ENCODE measurements at places on chromosomes 1 and 21.

DNA sequence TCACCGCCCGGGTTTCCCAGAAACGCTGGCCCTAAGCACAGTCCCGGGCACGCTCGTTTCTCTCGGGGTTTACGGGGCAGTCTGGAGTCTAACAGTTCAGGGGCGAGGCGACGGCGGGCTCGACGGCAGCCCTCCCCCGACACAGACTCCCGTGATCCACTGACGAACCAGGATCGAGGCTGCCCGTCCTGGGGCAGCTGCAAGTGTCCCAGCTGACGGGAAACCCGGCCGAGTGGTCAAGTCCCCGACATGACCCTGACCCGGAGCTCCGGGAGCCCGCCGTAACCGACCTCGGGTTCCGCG lies 494 bp downstream of the UBE2J2 start:
- no peak for DNase-seq

DNA sequence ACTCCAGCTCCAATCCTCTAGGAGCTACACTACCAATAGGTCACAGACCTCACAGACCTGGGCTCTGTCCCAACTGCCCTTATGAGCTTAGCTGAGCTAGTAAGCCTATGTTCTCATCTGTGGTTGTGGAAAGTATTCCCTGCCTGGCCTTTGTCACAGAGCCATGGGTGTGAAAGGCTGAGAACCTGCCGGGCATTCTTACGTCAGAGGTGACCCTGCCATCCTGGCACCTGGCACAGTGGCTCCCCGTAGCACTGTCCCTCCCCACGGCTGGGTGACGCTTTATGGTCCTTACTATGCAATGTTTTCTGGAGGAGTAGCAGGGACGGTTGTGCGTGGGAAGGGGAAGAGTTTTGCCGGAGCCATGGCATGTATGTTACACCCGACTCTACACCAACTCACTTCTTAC lies 3.5 kb downstream of the TNFRSF1B start:
- no peak for DNase-seq

GRCh38 chr1:100188617-100189016 lies 10.6 kb upstream of the LRRC39 start:
- DNase-seq: peak; percentile 4

- no peak for DNase-seq
Observed at GRCh38 chr21:30434033-30434631, 4.1 kb downstream of the KRTAP13-4 start.

GRCh38 chr1:214067853-214068703 lies 80.3 kb downstream of the PROX1 start:
- DNase-seq: no peak

- DNase-seq: no peak
Observed at GRCh38 chr1:165052936-165053335, 303.6 kb downstream of the LMX1A start.

- no peak for DNase-seq
Observed at GRCh38 chr1:225500624-225501192, 72.9 kb upstream of the LBR start.

GRCh38 chr1:193592317-193592716 lies 405.9 kb upstream of the B3GALT2 start:
- no peak for DNase-seq

GRCh38 chr21:33032434-33033047 lies 6.8 kb downstream of the OLIG2 start:
- DNase-seq: no peak

DNA sequence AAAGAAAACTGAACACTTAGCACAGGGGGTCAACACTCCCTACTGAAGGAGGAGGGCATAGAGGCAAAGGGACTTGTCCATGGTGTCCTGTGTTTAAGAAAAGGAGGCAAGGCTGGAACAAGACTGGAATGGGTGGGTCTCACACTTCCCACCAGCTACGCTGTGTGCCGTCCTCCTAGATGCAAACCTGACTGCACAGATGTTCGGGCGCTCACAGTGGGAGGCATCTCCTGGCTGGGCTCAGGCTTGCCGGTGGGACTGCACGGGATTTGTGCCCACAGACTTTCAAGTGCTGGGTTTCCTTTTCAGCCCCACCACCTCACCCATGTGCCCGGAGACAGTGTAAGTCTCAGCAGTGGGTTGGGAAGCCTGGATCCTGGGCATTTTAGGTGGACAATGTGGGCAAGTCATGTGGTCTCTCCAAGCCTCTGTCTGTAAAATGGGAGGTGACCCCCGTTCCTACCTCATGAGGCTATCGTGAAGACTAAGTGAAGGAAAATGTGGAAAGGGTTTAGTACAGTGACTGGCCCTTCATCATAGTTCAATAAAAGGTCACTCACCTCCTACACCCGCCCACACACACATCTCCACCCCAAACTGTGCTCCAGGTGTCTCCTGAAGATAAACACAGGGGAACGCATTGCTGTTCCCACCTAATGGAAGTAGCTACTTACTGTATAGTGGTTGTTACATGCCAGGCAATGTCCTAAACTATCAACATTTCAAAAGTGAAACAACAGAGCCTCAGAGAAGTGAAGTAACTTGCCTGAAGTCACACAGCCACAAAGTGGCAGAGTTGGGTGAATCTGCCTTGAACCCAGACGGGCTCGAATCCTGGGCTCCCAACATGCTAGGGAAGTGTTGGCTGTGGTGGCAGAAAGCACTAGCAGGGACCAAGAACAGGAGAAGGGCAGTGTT lies 36.0 kb downstream of the ATP1A1 start:
- DNase-seq: no peak

DNA sequence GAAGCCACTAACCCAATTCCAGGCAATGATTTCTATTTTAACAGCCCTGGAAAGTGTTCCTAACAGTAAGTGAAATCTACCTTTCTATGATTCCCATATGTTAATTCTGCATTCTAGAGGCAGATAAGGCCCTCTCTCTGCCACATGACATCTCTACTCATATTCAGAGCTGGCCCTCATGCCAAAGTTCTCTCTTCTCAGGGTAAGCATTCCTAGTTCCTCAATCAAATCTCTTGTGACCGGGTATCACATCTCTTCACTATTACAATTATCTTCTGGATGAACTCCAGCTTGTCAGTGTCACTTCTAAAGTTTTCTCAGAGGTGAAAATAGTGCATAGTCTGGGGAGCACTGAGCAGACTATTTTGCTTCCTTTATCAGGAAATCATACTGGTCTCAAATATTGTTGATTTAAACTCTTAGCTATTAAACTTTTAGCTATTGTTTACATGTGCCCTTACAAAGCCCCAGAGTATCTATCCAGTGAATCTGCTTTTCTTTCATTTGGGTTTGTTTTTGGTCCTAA lies 66.4 kb upstream of the TNFSF18 start:
- DNase-seq: no peak

GRCh38 chr1:145845514-145846161 lies at the start of gene NUDT17:
Gene NUDT17, plus strand, starts transcription at chr1:145845630. Its CDS starts 11 bp downstream, at chr1:145845641.
- peak; percentile 70 for DNase-seq

DNA sequence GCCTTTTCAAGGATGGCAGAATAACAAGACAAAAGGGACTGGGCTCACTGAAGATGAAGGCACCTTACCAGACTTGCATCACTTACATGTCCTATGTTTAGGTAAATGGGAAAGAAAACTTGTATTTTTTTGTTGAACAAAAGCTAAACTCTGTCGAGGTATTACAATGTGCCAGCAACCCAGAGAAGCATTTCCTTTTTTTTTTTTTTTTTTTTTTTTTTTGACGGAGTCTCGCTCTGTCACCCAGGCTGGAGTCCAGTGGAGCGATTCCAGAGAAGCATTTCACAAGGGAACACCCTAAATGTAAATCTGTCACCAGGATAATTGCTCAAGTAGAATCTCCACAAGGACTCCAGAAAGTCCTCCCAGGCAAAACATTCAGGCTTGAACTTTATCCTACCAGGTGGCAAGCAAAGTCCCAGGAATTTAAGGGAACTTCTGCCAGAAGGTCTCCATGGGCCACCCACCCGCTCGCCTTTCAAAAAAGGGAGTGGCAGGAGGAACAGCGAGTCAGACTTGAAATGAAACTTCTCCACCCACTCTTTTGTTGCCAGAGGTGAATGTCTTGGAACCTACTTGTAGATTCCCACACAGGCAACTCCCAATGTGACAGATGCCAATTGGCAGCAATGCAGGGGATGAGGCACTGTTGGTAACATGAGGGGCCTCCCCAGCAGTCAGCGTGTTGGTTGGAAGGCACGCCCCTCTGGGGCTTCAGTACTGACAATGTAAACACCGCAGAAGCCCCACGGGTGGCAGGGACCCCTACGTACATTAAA lies 125.0 kb downstream of the TIAM1 start:
- no peak for DNase-seq

- peak; percentile 52 for DNase-seq
Observed at GRCh38 chr1:3168678-3169077, 99.7 kb downstream of the PRDM16 start.

- peak; percentile 52 for DNase-seq
Observed at GRCh38 chr21:24023936-24024335, 1583.3 kb downstream of the MRPL39 start.

DNA sequence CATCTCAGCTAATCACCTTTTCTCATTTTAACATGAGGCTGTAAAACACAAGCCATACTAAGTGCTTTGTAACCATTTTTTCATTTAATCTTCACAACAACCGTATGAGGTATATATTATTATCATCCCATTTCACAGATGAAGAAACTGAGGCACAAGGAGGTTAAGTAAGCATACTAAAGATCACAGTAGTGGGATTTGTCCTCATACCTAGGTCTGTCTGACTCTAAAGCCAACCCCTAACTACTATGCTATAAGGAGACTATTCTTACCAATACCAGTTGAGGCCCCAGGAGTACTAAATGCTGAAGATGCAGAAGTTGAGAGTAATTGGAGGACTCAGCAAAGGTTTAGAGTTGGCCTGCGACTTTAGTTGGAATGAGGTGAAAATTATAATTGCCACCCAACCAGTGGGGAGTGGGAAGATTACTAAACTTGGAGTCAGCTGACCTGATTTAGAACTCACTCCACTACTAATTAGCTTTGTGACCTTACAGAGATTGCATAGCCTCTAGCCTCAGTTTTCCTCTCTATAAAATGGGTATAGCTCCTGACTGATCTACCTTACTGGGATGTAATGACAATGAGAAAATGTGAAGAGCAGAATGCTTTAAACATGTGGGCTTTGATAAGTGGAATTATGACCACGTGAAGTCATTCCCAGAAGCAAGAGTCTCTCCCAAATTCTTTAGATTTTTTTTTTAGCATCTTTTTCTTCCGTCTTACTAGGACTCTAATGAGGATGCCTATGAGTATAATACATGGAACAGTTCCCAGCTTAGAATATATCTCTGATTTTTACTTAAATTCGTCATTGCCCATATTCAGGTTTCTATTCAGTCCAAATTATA lies 85.8 kb upstream of the IPO9 start:
- DNase-seq: no peak

GRCh38 chr1:33460947-33461629 lies 11.4 kb upstream of the ZSCAN20 start:
- DNase-seq: no peak

DNA sequence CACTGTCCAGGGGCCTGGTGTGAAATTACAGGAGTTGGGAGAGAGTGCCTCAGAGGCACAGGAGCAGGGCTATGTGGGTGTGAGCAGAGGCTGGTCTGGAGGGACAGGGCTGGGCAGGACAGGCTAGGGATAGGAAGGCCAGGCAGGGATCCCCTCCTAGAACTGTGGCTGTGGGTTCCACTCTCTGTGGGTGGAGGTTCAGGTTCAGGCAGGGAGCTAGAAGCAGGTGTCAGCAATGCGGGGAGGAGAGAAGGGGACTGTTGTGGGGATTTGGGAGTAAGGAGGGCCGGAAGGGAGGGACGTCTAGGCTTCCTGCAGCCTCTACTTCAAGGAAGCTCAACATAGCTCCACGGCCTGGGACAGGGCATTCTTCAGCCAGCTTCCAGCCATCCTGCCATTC lies 8.3 kb upstream of the GPR61 start:
- no peak for DNase-seq

DNA sequence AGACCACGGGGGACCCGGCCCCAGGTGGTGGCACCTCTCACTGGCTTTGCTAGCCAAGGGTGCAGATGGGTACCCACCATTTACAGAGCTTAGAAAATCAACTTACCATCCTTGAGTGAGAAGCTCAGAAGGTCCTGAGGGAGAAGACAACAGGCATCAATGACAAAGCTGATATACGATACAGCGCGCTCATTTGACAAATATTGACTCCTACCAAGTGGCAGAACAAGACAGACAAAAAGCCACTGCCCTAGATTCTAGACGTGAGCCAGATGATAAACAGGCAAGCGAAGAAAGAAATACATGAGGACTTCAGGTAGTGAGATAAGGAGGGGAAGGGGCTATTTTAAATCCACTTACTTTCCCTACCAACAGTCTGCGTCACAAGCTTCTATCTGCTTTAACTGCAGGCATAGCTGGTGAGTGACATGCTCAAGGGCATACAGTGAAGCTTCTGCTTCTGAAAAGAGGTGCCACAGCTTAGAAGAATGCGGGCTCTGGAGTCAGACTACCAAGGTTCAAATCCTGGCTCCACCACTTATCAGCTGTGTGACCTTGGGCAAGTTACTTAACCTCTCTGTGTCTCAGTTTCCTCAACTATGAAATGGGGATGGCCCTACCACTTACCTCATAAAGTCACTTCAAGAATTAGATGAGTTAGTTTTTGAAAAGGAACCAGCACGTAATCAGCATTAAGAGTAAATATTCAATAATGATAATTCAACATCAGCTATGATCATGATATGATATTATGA lies 29.1 kb downstream of the TMCO4 start:
- no peak for DNase-seq

- no peak for DNase-seq
Observed at GRCh38 chr1:7227654-7228053, 442.4 kb downstream of the CAMTA1 start.

DNA sequence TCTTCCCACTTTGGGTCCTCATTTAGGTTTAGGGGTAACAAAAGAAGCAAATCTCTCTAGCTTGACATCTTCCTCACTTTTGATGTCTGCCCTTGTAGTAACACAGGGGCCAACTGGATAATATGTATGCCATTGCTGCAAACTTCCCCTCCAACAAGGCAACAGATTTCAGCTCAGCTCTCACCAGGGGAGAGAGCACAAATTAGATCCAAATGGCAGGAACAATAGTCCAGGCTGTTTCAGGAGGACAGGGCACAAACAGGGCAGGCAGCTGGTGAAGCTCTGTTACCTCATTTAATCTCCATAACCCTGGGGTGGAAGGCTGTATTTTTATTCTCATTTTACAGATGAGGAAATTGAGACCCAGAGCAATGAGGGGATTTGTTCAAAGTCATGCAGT lies 4.3 kb upstream of the PIK3R3 start:
- peak; percentile 18 for DNase-seq

DNA sequence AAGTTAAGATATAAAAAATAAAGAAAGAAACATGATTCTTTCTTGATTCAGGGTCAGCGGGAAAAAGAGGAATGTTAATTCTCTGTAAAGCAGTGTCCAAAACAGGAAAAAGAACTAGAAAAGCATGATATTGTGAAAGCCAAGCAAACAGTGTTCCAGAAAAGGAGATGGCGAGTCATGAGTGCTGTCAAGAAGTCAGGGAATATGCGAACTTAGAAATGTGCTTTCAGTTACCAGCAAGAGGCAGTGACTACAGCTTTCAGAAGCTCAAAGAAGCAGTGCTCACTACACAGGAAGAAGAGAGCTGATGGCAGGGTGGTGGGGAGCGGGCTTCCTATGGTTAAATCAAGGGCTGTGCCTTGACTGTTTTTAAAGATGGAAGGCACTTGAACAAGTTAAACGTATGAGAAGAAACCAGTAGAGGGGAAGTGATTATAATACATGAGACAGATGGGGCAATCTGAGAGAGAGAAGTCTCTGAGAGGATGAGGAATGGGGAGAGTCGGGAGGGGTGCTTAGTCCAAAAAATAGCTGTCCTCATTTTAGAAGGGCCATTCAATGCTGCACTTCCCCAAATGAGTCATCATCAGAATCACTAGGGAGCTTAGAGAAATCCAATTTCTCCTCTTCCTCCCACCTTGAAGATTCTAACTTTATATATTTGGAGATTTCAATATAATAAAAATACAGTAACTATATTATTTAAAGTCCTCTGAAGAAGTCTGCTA lies 90.4 kb downstream of the KCNK1 start:
- no peak for DNase-seq

All from NCI-H774 (cell line).